ENCODE measurements at places on chromosomes 12 and 14.

- no peak for DNase-seq
Observed at GRCh38 chr12:64137117-64137516, 85.0 kb downstream of the KICS2 start.

DNA sequence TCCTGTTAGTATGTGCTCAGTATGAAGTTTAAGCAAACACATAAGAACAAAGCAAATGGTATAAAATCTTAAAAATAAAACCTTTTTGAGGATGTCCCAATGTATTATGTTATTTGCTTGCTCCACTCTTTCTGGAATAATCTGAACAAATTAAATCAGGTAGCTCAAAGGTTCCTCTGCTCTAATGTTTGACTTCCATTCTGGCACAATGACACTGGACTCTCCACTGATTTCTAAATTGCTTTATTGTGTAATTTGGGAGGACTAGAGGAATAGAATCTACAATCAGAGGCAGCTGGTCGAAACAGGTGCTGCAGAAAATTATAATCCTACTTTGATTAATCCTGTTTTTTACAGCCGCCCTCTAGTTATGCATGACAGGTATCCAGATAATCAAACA is 523.7 kb upstream of the FOXG1 start:
- DNase-seq, result no peak

DNA sequence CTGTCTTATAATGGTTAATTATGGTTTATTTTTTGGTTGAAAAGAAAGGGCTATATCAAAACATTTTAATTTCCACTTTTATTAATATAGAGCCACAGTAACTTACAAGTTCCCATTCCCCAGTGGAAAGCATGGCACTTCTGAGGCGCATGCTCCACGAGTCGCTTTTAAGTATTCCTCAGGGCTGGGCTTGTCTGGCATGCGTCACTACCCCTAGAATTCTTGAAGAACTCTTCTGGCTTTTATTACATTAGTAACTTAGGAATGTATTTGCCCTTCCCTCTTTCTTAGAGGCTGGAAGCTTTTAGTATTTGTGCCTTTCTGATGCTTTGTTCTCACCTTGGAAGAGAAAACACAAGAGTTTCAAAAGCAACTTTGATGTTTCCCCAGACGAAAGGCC is 81.1 kb downstream of the ESR2 start:
- no peak for DNase-seq

- no peak for DNase-seq
Observed at GRCh38 chr14:104399432-104400155, 180.0 kb upstream of the C14orf180 start.

DNA sequence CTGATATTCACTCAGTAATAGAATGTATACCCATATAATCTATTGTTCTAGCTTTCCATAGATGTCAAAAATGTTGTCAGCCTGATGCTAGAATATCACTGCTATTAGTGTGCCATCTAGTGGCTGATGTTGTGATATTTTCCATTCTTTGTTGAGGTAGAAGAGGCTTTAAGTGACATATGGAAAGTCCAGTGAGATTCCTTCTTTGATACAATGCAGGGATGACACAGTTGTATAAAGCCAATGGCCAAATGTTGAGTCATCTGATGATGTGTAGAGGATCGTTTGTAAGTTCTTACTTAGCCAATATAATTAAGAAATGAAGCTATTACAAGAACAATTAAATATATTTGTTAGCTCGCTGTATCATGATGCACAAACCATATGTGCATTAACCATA is 58.1 kb upstream of the PCED1B start:
- no peak for DNase-seq

DNA sequence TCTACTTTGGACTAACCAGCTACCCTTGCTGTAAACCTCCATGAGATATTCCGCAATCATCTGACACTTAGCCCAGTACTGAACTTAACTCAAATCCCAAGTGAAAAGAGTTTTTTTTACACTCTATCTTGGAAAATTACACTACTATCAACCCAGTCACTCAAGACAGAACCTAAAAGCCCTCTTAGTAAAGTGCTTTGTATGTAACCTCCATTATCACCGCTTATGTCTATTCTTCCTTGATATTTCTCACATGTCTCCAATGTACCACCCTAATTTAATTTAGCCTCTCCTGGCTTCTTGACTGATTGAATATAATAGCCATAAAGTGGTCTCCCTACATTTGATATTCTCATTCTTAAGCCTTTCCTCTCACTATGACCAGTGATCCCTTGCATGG is 168.8 kb upstream of the SYT1 start:
- no peak for DNase-seq

- DNase-seq, result no peak
Observed at GRCh38 chr14:77364146-77364545, 12.7 kb downstream of the TMED8 start.

GRCh38 chr12:113678223-113679119 is 206.8 kb upstream of the LHX5 start:
- DNase-seq, result no peak

- no peak for DNase-seq
Observed at GRCh38 chr12:30201301-30202160, 417.8 kb upstream of the TMTC1 start.

DNA sequence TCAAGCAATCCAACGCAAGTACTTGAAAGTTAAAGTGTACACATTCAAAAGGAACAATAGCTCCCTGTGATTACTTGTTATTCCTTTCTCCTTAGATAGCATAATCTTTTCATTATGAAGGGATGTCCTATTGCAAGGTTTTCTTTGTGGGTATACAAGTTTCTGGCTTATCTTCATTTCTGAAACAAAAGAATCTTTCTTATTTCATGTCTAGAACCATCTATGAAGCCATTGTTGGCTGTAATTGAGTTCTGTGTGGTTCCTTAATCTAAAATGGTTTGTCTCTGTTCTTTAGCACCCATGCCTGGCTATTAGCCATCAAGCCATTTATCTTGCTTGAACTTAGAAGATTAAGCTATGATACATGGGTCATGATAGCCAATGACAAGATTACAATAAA is 95.0 kb downstream of the VEZT start:
- no peak for DNase-seq

GRCh38 chr14:55126932-55127459 is 2.1 kb upstream of the LGALS3 start:
- DNase-seq, result no peak

GRCh38 chr12:104588047-104588920 is 131.5 kb downstream of the CHST11 start:
- DNase-seq, result no peak

DNA sequence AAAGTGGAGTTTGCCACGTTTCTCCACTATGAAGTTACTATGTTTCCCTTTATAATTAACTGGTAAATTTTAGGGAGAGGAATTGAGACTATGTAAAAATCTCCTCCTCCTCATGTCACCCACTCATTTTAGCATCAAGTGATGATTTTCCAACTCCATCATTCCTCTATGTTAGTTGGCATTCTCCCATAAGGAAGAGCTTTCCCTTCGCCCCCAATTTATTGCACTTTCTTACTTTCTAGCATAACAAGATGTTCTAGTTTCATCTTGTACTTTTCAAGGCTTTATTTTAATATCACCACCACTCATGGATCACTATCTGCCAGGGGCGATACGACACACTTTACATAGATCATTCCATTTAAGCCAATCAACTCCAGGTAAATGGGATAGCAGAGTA is 97.1 kb downstream of the RPS6KA5 start:
- no peak for DNase-seq

GRCh38 chr12:123971449-123971769 is 1.2 kb downstream of the CCDC92 start:
- DNase-seq, result no peak

DNA sequence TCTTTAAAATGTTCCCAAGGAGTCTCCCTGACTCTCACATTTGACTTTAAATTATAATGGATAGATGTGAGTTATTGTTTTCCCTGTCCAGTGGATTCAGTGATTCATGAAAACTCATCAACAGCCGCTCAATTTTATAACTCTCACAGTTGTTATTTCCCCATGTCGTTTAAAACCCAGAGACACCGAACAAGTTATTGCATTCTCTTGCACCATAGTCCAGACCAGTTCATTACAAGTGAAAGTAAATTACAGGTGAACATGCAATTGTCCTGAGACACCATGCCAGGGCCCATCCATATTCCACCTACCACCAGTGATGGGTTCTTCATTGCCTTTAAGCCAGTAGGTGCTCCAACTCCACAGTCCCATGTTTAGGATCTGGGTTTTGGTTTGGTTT is 85.7 kb upstream of the CMKLR1 start:
- DNase-seq, result no peak

DNA sequence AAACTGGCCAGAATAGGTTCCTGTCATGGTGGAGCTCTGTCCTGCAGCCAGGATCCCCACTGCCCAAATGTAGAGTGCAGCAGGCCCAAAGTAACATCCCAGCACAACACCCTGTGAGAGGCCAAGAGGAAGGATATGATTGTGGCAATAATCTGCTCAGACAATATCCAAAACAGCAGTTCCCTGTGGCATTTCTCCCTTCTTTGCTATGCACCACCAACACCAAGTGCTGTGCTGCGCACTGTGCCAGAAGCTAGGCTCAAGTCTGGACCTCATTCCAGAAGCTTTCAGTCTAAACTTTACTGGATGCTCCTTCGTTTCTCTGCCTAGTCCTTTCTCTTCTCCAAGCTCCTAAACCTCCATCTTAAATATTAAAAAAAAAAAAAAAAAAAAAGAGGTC is 33.4 kb downstream of the SLC11A2 start:
- DNase-seq, result no peak

DNA sequence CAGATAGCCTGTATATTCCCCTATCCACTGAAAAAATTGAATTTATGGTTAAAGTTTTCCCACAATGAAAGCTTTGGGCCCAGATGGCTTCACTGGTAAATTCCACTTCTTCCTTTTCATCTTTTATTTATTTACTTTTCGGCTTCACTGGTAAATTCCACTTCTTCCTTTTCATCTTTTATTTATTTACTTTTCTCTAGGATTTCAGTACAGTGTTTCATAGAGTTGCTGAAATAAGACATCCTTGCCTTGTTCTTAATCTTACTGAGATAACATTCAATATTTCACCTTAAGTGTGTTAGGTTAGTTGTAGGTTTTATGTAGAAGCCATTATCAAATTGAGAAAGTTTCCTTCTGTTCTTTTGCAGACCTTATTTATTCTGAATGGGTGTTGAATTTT is 18.9 kb upstream of the KLRG1 start:
- no peak for DNase-seq

DNA sequence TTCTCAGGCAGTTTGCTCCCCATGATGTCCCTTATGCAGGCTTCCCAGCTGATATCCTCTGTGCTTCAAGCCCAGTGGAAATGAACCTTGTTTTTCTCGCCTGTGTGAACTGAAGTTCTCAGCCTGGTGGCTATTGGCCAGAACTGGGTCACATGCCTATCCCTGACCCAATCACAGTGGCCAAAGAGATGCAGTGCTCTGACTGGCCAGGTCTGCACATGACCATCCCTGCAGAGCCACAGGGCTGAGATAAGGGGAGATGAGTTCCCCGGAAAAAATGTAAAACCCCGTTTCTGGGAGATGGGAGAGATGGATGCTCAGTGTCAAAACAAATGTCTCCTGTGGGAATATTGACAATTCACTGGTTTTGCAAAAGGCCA is 34.7 kb upstream of the FZD10 start:
- no peak for DNase-seq

GRCh38 chr12:22353615-22354325 is 19.3 kb upstream of the ST8SIA1 start:
- DNase-seq, result no peak

GRCh38 chr12:45379261-45379660 is 163.4 kb downstream of the ANO6 start:
- no peak for DNase-seq

DNA sequence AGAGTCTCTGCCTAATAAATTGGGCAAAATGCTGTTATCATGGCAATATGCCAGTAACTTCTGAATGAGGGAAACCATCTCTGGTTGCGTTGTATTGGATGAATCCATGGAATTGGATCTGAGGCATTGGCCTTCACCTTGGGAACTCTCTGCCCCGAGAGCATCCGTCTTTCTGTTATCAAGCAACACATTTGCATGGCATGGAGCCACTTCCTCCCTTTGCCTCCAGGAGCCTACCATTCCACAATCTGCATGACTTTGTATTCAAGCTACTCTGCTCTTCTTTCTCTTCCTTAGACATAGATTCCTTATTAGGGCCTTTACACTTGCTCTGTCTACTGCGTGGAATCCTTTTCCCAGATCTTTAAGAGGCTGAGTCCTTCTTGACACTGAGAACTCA is 57.2 kb downstream of the RIC8B start:
- no peak for DNase-seq

DNA sequence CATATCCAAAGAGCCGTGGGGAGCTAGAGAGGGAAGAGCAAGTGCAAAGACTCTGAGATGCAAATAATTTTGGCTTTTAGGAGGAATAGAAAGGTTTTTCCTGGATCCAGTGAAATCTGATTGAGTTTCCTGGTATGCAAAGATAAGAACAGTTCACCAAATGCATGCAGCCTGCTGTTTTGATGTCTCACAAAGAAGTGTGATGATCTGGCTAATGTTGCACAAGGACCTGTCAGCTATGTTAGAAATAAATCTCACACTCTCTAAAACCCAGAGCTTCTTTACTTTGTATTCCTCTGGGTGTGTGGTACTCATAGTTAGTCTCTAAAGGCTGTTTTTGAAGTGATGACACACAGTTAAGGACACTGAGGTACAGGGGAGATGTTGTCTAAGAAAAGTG is 321.4 kb downstream of the AACS start:
- DNase-seq, result no peak

DNA sequence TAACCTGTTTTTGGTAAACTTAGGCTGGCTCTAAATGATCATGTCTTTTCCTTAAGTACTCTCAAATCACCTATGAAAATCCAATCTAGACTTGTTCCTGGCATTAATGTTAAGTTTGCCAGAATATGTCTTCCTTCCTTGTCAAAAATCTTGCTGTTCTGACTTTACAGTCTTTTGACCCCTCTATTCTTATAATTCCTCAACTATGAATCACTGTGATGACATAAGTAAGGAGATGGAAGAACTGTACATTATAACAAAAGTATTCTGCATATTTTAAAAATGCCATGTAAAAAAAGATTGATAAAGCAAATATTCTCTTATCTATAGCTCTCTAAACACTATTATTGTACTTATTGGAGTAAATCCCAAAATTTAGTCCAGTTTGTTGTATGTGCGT is 51.4 kb upstream of the BAZ1A start:
- no peak for DNase-seq

DNA sequence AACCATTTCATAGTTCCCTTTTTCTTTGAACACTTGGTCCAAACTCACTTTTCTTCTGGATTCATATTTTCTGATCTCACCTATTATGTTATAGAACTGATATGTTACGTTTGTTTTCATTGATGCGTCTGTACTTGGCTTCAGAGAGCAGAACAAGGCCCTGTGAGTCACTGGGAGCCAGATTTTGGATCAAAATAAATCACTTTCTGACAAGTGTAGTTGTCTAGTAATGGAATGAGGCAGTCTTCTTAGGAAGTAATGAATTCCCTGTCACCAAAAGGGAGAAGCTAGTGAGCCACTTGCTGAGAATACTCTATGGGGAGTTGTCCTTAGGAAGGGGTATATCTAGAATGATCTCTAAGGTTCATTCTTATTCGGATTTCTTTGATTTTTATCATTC is 10.2 kb downstream of the BICD1 start:
- DNase-seq, result no peak

Measured in stimulated activated CD8-positive, alpha-beta memory T cell treated with anti-CD3 and anti-CD28 coated beads, Interleukin-15, amount 100 ng/mL, for 1 hour (primary cell).